ENCODE measurements at places on chromosomes 3 and 15.

DNA sequence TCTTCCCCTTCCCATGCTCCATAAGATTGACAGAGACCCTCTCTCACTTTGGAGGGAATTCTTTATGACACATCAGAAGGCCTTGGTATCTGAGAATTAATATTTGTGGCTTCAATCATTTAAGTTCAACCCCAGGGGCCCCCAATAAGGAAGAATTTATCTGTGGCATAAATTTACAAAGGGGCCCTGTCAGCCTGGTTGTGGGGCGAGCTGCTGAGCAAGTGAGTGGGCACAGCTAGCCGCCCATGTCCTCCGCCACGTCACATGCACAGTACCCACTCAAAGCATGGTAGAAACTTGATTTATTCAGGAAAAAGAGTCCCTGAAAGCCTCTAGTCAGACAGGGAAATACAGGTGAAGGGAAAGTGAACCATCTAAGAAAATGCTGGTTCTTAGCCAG, 13.3 kb downstream of the PLXNB1 start:
- no peak for DNase-seq

GRCh38 chr15:52071570-52071969, 41.0 kb downstream of the BCL2L10 start:
- no peak for DNase-seq

GRCh38 chr3:160038862-160039562, 50.4 kb downstream of the IL12A start:
- no peak for DNase-seq

GRCh38 chr3:156664011-156664830, 10.2 kb upstream of the TIPARP start:
- no peak for DNase-seq

GRCh38 chr3:142618917-142619461, 22.8 kb downstream of the PLS1 start:
- no peak for DNase-seq

DNA sequence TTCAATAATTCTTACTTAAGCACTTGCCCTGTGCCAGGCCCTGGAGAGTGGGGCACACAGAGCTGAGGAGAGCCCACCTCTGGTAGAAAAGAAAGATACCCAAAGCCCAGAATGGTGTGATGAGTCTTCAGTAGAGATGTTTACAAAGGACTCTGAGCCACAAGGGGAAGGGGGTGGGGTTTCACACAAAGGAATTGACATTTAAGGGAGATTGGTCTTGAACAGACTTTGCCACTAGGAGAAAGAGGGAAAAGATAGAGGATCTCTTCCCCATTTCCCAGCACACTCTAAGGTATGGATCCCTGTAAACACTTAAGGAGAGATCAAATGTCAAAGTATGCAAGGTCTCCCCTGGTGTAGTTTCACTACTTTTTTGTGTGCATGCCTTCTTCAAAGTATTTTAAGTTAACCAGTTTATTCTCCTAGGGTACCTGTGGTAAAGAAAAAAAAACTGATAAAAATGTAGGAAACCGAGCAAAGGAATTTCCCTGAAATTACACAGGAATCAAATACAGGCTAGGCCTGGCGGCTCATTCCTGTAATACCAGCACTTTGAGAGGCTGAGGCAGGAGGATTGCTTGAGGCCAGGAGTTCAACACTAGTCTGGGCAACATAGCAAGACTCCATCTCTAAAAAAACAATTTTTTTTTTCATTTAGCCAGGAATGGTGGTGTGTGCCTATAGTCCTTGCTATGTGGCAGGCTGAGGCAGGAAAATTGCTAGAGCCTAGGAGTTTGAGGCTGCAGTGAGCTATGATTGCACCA, 117.6 kb upstream of the SKOR1 start:
- DNase-seq = no peak

- no peak for DNase-seq
Observed at GRCh38 chr3:16828815-16829214, 55.9 kb upstream of the PLCL2 start.

DNA sequence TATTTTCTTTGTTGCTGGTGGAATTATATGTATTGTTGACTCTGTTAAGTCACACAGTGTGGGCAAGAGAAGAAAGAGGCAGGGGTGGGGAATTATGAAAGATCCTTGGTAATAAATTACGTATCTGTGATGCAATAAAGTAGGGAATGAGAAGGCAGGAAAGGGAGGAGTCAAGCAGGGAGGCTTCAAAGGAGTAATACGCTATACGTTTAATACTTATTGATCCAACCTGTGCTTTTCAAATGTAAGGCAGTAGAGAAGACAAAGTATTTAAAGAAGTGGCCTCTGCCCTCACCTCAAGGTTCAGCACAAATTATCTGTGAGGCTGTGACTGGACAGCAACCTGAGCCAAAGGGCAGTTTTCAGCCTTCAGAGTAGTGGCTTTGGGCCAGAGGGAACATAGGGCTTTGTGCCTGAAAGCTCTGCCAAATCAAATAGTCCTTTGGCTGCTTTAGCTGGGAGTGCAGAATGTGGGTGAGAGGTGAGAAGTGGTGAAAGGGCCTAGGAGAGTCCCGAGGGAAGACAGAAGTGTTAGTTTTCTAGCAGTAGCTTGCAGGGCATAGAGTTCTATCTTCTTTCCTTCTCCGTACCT, 1.2 kb upstream of the PLIN1 start:
- no peak for DNase-seq

DNA sequence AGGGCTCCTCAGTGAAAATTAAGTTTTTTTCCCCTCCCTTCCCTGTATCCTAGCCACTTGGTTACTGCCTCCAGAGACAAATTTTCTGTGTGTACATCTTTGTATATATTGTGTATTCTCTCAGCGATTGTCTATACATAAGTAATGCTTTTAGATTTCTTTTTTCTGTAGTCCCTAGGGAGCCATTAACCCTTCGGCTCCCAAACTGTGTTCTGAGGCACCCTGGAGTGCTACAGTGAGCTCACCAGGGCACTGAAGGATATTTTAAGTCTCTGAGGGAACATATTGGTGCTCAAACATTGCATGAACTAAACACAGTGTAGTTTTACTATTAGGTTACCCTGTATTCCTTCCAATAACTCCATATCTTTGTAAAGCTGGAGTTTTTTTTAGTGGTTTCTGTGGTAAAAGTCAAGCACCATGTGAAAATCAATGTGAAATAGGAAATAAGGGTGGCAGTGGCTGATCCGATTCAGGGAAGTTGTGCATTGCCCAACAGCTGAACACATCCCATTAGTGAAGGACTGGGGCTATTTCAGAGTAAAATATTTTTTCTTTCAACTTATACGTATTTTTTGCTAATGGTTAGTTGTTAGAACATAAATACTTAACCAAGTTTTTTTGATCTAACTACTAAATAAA, 43.0 kb downstream of the USP13 start:
- no peak for DNase-seq

GRCh38 chr3:17423786-17424536, 318.5 kb downstream of the TBC1D5 start:
- DNase-seq = no peak

DNA sequence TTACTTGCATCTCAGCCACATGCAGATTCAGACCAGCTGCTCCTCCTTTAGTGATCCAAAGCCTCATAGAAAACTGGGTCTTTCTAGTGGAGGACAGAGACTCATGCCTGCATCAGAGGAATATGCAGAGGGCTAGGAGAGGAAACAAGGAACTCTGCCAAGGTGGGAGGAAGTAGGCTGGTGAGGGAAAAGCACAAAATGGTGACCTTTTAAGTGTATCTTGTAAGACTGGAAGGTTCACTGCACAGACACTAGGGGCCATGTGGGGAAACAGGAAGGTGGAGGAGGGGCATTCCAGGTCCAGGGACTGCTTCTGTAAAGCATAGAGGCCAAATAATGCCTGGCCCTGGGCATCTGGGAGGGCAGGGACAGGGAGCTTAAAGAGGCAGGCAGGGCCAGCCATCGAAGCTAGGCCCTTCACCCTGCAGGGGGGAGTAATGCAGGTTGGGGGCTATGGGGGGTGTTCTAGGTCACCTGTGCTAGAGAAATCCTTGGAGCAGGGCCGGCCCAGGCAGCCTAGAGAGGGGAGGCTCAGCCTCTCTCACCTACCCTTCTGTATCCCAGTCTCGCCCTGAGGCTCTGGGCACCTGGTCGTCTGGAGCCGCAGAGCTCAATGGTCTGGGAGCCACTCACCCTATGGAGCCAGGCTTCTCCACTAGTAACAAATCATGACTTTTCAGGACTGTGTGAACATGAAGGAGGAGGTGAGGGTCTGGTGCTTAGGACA, 117.7 kb downstream of the DNAJB8 start:
- DNase-seq = no peak

- DNase-seq = no peak
Observed at GRCh38 chr15:98443526-98443925, 204.8 kb upstream of the IGF1R start.

DNA sequence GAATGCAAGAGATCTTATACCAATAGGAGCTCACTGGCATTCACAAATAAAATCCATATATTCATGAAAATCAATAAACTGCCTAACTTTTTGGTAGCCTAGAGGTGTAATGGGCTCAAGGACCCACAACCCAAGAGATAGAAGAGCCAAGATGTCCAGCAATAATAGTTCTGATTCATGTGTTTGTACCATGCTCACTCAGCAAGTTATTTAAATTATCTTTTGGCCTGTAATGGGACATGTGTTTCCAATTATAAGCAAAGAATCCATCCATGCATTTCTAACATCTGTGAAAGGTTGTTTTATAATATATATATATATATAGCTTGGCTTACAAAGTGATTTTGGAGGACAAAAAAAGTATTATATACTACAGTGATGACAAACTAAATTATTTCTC, 29.7 kb upstream of the SHC4 start:
- DNase-seq = no peak

DNA sequence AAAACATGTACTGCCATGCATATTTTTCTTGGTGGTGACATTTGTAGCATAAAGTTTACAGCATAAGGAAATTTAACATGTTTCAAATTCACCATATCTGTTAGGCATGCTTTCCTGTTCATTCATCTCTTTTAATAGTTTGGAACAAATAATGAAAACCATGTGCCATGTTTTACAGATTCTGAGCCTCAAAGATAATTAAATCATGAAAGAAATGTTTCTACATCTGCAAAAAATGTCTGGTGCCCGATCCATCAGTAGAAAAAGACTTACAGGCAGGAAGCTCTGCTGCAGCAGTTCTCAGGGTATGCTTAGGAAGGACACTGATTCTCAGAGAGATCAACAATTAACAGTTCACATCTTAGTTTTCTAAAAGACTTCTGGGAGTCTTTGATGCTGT, 316.2 kb downstream of the IL5RA start:
- no peak for DNase-seq

- no peak for DNase-seq
Observed at GRCh38 chr15:61659566-61660190, 400.6 kb downstream of the VPS13C start.

Data from activated CD4-positive, CD25-positive, alpha-beta regulatory T cell treated with anti-CD3 and anti-CD28 coated beads, Interleukin-2, amount 50 U/mL, for 72 hours (primary cell).